CD4-positive, alpha-beta T cell (primary cell): ENCODE measurements at places on chromosomes 1 and 21. TPM values are rescaled to one million over a fixed set of nuclear protein-coding genes. Genes with fewer than 3 reads are reported as not detected.

Gene IGSF21
- not detected for total RNA-seq

Gene KCNT2
- not detected for total RNA-seq

Gene AK5
- 32.0 TPM for total RNA-seq

Gene SMIM11
- total RNA-seq: 4.7 TPM

Gene SYCP1
- not detected for total RNA-seq

Gene EPHB2
- not detected for total RNA-seq

Gene ERVH48-1
- 1.4 TPM for total RNA-seq
